GOT3 (cell line): ENCODE measurements at places on chromosomes 2 and 18.
A peak's percentile ranks its signal among the peaks of the same experiment; 100 is the strongest.

DNA sequence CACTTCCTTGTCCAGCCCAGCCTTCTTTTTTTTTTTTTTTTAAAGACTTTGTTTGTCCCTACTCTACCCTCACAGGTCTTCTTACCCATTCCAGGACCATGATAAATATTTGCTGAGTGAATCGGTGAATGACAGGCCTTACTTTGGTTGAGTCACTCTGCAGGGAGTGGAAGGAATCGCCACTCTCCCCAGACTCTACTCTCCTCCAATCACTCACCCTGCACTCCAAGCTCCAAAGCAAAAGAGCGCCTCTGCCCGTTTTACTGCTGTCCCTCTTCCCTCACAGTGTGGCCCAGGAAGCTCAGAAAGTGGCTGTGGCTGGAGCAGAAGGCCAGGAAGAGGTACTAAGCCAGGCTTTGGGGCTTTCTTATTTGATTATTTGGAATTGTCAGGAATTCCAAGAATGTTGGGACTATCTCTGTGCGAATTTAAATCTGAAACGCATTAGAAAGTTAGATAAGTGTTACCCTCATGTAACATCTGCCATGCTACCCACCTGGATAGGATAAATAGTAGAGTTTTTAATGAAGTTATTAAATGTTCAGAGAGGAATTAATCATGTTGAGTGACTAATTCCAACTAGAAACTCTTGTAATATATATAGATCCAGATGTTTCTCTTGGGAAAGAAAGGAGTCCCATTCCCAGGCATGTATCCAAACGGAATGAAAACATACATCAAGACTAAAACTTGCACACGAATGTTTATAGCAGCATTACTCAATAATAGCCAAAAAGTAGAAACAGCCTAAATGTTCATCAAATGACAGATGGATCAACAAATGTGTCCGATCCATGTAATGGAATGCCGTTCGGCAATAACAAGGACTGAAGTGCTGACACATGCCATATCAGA is 43.0 kb upstream of the CHMP1B start:
- DNase-seq = no peak

- no peak for DNase-seq
Measured at GRCh38 chr2:181042706-181043105, 62.3 kb downstream of the UBE2E3 start.

DNA sequence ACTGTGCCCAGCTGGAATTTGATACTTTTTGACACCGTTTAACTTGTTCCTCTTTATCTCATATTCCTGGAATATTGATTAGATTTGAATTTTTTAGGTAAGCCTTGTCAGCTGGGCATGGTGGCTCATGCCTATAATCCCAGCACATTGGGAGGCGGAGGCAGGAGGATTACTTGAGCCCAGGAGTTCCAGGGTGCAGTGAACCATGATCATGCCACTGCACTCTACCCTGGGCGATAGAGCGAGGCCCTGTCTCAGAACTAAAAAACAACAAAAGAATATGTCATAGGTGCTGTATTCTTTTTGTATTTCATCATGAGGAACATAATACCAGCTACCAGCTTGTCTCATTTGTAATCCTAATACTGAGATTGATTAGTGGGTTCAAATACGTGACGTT is 90.3 kb downstream of the ZNF532 start:
- DNase-seq = no peak

DNA sequence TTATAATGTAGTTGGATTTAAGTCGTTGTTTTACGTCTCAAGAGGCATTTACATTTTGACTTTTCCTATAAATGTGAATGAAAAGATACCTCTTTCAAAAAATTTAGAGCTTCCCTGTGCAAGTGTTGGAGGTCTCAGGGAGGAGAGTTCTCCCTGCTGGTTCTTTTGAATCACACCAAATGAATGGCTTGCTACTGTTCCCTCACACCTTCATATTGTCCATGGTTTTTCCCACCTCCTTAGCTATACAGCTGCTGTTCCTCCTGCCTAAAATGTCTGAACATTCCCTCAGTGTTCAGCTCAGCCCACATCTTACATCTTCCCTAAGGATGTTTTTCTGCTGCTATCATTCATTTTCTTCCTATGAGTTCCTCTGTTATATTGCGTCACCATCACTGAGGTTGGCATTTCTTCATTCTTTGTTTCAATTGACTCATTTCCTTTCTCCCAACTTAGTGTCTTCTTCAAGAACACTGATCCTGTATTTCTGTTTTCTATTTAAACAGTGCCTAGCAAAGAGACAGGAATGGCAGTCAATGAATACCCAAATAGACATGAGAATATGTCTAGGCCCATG is 46.0 kb downstream of the COX7A2L start:
- DNase-seq = no peak

GRCh38 chr2:47174733-47175361 is 19.7 kb upstream of the STPG4 start:
- no peak for DNase-seq

GRCh38 chr2:108786008-108786353 is 590 bp upstream of the CCDC138 start:
- no peak for DNase-seq

GRCh38 chr2:100285691-100286090 is 36.6 kb downstream of the LONRF2 start:
- DNase-seq = no peak

DNA sequence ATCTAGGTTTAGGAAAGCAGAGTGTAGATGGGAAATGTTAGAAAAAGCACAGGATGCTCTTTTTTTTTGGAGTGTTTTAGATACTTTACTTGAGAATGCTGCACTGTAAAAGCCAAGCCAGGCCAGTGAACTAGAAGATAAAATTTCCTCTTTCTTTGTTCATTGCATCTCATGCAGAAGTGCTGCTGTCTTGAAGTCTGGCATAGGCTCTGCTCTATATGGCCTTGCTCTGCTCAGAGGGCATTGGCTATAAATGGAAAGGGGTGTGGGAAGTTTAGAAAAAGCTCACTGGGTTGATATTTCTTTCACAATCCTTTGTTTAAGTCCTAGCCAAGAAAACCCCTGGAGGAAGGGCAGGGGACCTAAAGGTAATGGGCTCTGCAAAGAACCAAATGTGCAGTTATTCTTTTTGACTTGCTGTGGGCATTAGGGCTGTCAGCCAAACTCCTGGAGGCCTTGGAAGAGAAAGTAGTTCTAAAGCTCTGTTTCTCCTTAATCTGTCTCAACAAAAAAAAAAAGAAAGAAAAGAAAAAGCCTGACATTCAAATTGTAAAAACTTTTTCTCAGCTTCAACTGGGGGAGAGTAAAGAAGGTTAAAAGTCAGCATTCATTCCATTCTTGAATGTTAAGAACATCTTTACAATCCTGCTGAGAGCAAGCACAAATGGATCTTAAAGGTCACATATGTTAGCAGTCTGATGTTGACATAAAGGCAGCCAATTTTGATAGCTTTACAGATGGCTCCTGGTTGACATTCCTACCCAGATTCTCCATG is 338.3 kb downstream of the GULP1 start:
- no peak for DNase-seq

- DNase-seq = no peak
Measured at GRCh38 chr2:45210462-45211195, 201.4 kb upstream of the SIX2 start.

GRCh38 chr2:223114917-223115316 is 62.9 kb downstream of the KCNE4 start:
- no peak for DNase-seq

GRCh38 chr2:166458674-166459073 is 35.4 kb downstream of the SCN7A start:
- DNase-seq = no peak

DNA sequence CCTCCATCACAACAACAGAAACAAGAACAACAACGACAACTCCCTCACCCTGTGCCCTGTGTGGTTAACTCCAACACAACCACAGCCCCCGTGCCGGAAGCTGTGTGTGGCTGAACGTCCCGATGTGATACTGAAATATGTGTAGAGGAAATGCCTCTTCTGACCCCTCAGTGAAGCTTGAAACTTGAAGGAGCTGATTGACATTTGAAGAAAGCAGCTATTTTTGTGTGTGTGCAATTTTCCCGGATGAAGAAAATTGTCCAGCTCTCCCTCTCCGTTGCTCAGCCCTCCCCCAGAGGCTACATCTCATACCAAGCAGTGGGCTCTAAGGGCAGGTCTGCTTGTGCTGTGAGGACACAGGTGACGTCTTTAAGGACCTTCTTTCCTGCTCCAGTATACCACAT is 173.8 kb downstream of the ICOS start:
- no peak for DNase-seq

DNA sequence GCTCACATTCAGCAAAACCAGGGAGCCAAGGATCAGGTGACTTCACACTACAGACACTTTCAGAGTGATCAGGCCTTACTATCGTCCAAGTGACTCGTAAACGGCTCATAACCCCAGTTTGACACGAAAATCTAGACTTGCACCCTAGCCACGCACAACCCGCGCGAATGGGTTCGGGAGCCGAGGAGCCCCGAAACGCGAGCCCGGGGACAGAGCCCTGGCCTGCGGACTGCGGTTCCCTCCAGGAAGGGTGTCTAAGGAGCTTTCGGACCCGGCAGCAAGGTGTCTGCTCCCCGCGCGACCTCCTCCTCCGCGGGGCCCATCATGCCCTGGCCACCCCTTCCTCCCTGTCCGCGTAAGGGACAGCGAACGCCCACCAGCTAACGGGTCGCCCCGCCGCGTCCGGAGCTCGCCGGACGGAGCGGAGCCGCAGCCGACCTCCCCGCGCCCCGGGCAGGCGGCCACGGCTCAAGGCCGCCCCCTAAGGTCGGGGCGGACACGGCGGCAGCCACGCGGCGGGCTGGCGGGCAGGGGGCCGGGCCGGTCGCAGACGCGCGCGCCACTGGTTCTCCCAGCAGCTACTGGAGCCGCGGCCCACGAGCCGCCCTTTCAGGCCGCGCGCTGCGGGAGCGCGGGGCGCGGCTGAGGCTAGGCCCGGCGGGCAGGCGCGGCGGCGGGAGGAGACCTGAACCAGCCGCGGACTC is 575 bp downstream of the ATL2 start:
- peak; percentile 63 for DNase-seq

GRCh38 chr2:51472300-51472699 is 440.4 kb upstream of the NRXN1 start:
- no peak for DNase-seq

DNA sequence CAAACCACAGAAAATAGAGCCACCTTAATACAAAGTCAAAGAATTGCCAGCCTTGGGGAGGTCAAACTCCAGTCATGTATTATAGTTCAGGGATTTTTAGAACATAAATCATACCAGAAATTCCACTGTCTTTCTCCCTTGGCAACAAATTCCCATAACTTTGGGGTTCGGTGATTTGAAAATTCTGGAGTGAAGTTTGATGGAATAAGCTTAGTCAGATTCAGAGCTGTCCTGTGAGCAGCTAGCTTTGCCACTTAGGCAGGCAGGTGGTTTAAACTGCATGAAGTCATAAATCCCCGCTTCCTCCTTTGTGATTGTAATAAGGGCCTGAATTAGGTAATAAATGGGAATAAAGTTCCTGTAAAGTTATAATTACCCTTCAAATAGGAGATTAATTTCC is 457.0 kb upstream of the HNMT start:
- DNase-seq = no peak

GRCh38 chr2:234251326-234252271 is 201.1 kb downstream of the SPP2 start:
- DNase-seq = no peak

DNA sequence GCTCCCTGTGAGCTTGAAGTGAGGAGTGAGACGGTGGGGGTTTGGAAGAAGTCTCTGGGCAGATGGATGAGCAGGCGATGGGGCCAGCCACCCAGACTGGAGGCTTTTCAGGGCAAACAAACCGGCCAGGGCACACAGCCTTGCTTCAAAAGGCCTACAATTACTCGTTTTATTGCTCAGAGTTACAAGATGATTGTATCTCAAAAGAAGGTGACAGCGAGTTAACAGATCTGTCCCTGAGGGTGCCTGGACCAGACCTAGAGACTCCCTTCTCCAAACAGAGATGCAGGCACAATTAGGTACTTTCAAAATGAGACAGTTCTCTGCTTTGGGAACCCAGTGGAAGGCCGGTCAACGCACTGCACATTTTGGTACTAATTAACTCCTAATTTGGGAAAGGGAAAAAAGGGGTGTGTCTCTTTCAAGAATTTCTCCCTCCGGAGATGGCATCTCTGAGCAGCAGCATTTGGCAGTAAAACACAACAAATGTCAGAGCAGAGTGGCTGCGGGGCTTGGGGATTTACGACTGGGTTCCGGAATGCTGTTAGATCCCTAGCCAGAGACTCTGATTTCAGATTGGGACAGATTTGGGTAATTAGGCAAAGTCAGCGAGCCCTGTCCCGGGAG is 226.7 kb downstream of the TTC32 start:
- no peak for DNase-seq

- DNase-seq = no peak
Measured at GRCh38 chr2:170689481-170689880, 25.7 kb upstream of the SP5 start.

GRCh38 chr2:208792766-208793165 is 386.2 kb downstream of the PTH2R start:
- DNase-seq = no peak

- DNase-seq = no peak
Measured at GRCh38 chr18:63444580-63444979, 22.3 kb upstream of the VPS4B start.

DNA sequence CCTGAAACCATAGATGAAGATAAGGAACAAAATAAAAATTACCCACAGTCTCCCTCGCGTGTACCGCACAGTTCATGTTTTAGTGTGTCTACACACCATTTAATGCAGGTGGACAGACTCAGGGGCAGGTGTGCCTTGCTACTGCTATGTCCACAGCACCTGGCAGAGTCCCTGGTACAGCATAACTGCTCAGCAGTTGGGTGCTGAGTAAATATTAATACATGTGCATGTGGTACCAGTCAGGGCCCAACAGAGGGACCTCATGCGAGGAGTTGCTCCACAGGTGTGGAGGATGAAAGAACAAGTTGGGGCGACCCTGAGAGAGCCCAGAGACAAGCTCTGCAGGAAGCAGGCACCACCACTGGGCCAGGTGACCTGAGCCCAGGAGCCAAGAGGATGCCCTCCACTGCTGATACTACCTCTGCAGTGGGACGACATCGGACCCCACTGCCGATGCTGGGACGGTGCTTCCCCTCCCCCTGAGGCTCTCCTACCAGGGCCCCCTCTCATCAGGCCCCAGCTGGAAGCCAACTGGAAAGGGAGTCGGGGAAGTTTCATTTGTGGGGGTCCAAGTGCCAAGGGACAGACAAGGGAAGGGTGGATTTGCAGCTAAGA is 100.8 kb downstream of the NEDD4L start:
- no peak for DNase-seq

DNA sequence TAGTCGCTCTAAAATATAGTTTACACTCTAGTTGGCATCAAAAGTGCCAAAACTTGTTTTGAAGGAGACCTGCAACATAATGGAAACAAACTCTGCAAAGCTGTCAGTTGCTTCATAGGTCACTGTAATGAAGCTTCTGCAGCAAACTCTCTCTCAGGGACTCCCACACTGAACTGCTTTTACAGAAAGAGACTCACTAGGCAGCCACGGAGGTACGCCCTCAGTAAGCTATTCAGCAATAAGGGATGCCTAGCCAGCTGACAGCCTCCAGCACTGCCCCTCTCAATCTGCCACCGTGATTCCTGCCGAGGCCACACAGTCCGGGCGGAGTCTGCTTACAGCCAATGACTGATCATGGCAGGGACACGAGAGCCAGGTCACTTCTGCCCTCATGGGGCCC is 51.1 kb downstream of the COLEC12 start:
- no peak for DNase-seq

- no peak for DNase-seq
Measured at GRCh38 chr2:96396602-96397001, 61.0 kb downstream of the NCAPH start.

- no peak for DNase-seq
Measured at GRCh38 chr2:129605646-129606045, 373.8 kb upstream of the RAB6C start.

GRCh38 chr2:164917296-164917903 is 37.9 kb downstream of the SLC38A11 start:
- DNase-seq = no peak
